ENCODE measurements at places on chromosomes 6 and 20. TPM values are rescaled to one million over a fixed set of nuclear protein-coding genes. Genes with fewer than 3 reads are reported as not detected.

DNA sequence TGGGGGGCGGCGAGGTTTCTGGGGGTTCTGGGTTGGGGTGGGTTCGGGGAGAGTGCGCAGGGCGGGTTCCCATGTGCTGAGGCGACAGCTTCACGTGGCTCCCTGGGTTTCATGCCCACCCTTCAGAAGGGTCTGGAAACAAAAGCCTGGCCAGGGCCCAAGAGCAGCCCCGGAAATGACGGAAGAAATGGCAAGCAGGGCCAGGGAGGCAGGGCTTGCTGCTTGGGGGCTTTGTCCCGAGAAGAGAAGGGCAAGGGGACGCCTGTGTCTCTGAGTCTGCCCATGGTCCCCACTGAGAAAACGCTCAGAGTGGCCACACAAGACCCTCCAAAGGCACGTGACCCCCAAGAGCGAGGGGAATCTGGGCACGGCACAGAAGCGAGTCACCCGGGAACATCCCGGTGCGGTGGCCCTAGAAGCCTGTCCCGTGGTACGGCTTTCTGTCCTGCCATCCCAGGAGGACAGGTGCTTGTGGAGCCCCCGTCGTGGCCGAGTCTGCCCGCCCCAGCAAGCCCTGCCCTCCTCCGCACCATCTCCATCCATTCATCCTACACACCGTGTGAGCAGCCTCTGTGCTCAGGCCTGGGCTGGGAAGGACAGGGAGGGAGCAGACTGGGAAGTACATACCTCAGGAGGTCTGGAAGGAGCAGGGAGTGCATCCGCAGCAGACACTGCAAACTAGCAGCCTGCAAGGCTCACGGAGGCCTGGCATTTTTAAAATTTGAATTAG lies 9.0 kb downstream of the NPEPL1 start:
- peak; percentile 67 for DNase-seq

- DNase-seq, result no peak
These were observed 125.5 kb downstream of the ANKRD60 start for GRCh38 chr20:58102744-58103516.

DNA sequence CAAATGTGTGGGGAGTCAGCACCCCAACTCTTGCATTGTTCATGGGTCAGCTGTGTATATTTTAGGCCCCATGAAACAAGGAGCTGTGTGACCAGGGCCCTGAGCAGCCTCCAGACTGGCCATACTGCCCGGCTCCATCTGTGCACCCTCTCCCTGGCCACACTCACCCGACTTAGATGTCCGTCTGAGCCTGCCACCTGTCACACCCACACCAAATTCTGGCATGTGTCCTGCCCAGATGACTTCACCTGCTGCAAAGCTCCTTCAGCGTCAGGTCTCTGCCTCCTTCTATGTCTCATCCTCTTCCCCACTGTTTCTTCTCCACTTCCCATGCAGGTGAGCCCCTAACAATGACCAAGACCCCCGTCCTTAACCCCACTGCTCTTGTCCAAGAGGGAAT lies 88.1 kb upstream of the THBS2 start:
- DNase-seq, result no peak

GRCh38 chr6:39056681-39057080 lies 8.1 kb downstream of the GLP1R start:
- DNase-seq, result no peak

DNA sequence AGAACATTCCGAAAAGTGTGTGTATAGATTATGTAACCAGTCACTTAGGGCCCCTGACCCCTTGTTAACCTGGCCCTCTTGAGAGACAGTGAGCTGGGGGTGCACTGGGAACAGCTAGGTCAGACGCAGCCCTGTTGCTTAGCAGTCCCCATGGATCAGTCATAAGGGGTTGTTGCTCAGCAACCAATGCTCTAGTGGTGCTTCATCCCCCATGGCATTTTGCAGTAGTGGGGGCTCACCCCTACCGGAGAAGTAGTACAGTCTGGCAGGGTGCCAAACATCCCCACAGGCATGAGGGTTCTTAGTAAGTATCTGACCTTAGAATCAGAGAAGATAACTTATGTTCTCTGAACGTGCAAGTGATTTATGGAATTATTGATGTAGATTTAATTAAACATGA lies 12.3 kb downstream of the PKIB start:
- no peak for DNase-seq

- no peak for DNase-seq
These were observed 185.3 kb upstream of the AGPAT4 start for GRCh38 chr6:161459008-161459615.

DNA sequence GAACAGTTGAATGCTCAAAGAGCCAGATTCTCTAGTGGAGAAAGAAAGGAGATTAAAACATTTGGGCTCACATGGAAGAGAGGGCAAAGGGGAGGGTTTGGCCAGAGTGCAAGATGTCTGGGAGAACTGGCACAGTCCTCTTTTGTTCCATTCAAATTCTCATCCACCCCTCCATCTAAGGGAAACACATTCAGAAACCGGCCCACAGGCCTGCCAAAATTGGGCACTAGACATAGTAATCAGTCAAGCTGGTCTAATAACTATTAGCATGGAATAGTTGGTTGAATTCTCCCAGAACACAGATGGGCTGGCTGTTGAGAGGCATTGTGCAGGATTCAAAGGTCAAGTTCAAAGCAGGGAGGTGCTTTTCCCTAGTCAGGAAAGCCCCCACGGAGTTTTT lies 341.4 kb upstream of the IRAK1BP1 start:
- DNase-seq, result no peak

DNA sequence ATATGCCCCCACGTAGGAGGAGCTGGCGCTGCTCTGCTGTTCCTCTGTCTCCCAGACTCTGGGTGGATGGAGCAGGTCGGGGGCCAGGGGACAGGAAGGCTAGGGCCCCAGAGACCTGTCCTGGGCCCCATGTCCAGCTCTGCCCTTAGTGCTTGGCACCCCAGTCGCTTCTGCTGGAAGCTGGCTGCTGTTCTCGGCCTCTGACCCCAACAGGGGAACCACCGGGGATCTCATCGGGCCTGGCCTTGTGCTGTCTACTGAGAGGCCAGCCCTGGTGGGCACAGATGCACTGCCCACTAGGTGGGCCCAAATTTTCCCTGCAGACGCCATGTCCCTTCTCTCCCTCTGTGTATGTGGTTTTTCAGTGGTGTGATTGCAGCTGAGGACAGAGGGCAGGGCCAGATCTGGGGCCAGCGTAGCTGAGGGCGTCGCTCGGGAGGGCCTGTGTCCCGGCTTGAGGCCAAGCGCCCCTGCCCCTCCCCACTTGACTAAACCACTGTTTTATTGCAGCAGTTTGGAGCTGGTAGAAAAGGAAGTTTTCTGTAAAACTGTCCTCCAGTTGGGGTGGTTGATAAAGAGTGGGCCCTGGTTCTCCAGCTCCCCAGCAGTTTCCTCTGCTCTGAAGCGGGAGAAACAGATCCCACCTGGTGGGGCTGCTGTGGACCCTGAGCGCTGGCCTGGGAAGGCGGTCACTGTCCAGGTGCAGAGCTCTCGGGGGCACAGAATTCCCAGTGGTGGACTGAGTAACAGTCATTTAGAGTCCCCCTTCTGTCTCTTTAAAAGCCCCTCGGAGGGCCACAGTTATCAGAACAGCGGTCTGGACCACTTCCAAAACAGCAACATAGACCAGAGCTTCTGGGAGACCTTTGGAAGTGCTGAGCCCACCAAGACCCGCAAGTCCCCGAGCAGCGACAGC lies 5.9 kb upstream of the COL20A1 start:
- DNase-seq, result no peak

- DNase-seq, result no peak
These were observed 163.3 kb downstream of the VEGFA start for GRCh38 chr6:43933148-43933885.

- DNase-seq, result peak; percentile 73
These were observed 183.3 kb downstream of the FOXC1 start for GRCh38 chr6:1792989-1793388.

DNA sequence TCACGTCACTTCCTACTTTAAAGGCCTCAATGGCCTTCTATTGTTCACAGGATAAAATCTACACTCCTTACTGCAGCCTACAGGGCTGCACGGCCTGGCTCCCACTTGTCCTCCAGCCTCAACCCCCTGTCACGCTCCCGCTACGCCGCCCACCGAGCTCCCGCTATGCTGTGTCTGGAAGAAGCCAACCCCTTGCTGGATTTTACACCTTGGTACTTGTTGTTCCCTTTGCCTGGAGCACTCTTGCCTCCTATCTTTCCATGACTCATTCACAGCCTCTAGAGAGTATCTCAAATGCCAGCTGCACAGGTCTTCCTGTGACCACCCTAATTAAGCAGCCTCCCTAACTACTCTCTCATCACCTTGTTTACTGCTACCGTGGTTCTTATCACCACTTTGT lies 259.9 kb downstream of the PRKN start:
- no peak for DNase-seq

DNA sequence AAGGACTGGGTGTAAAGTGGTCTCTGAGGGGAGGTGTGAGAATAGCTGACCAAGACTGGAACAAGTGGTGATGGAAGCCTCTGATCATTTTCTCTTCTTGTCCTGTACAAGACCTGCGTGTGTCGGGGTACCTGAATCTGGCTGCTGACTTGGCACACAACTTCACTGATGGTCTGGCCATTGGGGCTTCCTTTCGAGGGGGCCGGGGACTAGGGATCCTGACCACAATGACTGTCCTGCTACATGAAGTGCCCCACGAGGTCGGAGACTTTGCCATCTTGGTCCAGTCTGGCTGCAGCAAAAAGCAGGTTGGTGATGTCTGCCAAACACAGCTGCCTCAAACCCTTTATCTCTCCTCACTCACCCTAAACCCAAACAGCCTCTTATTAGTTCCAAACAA lies 1.7 kb upstream of the HSD17B8 start:
- DNase-seq, result peak; percentile 5

- DNase-seq, result no peak
These were observed 75.5 kb upstream of the CD2AP start for GRCh38 chr6:47402081-47402480.

DNA sequence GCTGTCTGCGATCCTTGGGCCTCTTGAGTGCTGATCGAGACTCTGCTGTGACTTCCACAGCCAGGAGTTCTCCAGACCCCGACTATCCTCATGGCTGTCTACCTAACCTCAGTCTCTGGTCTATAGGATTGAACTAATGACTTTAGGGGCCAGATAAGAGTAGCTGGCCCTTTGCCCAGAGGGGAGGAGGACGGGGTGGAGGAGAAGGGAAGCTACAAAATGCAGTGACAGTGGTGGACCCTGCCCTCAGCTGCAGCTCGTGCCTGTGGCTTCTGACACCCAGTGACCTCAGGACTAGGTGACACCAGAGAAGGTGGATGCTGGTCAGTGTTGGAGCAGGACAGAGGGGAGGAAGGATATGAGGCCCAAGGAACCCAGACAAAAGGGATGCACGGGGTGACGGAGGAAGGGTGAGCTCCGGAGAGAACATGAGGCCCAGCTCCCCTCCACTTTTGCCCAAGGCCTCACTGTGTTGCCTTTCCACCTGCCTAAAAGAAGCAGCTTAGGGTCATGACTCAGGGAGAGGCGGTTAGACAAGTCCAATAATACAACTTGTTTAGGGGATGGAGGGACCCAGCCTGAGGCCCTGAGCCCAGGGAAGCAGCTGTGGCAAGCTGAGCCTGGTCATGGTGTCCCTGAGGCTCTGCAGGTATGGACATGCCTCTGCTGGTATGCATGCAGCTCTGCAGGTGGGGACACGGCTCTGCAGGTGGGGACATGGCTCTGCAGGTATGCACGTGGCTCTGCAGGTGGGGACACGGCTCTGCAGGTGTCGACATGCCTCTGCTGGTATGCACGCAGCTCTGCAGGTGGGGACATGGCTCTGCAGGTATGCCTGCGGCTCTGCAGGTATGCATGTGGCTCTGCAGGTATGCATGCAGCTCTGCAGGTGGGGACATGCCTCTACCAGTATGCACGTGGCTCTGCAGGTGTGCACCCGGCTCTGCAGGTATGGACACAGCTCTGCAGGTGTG lies 67.7 kb downstream of the SYNJ2 start:
- peak; percentile 48 for DNase-seq

DNA sequence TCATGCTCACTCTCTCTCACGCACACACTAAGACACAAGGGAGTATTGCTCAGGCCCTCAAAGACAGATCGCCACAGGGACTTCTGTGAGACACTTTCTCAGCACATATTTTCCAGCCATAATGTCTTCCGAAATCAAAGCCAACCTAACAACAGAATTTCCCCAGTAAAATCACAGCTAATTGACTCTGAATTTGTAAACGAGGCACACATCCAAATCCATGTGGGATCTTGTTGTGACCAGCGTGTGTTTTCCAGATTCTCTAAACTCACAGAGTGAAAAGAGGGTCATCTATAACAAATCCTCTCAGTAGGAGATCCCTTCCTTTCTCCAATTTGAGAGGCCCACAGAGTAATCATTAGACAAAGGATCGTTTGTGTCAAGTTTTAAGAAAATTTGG lies 280.4 kb downstream of the PACRG start:
- DNase-seq, result no peak

DNA sequence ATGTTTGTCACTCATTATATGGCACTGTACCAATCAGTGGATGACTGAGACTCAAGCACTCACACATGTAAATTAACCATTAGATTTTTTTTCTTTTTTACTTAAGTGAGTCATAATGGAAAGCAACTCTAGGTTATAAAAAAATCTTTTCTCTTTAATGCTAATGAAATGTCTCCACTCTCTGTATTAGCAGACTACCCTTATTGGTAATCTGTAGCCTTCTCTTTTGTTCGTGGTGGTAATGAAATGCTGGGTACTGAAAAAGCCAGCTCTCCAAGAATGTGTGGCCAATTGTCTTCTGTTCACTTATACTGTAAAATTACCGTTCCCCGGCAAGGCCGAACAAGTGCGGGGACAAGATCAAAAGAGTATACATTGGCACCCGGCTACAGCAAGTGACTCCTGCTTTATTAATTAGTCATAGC lies 69.0 kb downstream of the AFG1L start:
- no peak for DNase-seq

GRCh38 chr20:51609251-51609650 lies 66.7 kb upstream of the NFATC2 start:
- no peak for DNase-seq

DNA sequence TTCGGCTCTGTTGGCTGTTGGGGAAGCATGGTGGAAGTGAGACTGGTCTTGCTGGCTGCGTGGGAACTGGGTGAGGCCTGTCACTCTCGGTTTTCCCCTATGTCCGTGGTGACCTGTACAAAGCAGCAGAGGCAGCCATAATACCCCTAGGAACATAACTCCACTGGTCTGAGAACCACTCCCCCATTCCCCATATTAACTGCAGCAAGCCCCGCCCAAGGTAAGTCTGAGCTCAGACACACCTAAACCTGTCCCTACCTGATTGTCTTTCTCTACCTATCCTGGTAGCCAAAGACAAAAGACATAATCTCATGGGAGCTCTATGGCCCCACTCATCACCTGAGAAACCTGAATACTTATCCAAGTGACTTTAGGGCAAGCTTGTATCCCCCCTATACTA lies 156.3 kb upstream of the PHACTR1 start:
- DNase-seq, result no peak

Gene LRFN2
- total RNA-seq, result 0.28 TPM

Gene OPRL1
- 4.4 TPM for total RNA-seq

Gene MAFB
- 2.4 TPM for total RNA-seq

Gene DPPA5
- total RNA-seq, result 2.1 TPM

Gene ERVFRD-1
- not detected for total RNA-seq
